ENCODE measurements at places on chromosomes 7 and 10.

- ATAC-seq, result no peak
These were observed 341.1 kb downstream of the FRMD4A start for GRCh38 chr10:13989616-13990015.

DNA sequence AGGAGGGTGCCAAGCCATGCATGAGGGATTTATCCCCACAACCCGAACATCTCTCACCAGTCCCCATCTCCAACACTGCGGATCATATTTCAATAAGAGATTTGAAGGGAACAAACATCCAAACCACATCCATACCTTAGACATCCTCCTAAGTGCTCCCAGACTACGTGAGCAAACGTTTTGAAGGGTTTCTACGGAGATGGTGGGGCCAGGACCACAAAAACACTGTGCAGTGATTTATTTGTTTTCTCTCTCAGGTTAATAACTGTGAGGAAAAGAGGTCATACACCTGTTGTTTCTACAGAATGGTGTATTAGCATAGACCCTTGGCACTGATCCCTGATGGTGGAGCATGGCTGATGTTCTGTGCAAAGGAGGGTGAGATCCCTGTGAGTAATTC is 277.8 kb downstream of the FRMD4A start:
- no peak for ATAC-seq

GRCh38 chr10:17067376-17068264 is 62.0 kb downstream of the CUBN start:
- no peak for ATAC-seq

DNA sequence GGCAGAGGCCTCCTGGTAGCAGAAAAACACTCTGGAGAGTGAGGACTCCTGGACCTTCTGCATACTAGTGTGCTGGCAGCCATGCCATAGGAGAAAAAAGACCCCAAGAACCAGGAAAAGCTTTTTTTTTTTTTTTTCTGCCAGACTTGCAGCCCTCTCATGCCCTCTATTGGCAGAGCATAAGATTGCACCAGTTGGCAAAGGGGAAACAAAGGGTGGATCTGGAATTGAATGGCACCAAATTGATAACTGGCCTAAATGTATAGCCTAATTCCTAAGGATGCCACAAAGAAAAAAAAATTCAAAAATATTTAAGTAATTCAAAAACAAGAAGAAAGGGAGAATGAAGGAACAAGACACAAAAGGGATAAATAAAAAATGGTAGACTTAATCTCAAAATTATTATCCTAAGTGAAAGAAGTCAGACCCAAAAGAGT is 112.5 kb upstream of the GHITM start:
- ATAC-seq, result no peak

GRCh38 chr10:89078724-89079672 is 88.4 kb downstream of the FAS start:
- no peak for ATAC-seq
